C1 segment of cervical spinal cord (tissue), 14 donors: ENCODE measurements at places on chromosomes 4 and X.

- no peak for DNase-seq
These were observed 48.6 kb downstream of the ACOX3 start for GRCh38 chr4:8391972-8392371.

DNA sequence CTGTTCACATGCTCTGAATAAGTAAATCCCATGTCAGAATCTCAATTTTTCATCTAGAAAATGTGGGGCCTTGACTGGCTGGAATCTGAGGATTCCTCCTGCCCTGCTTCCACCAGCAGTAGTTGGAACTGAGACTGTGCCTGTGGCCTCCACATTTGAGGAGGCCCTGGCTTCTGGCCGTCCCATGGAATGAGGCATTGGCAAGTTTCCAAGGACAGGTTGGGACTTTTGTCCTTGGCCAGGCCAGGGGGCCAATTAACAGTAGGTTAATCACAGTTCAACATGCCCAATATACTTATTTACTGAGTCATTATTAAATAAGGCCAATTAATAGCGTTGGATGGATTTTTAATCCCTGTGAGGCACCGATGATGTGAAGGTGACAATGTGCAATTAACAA lies 50.2 kb upstream of the GABRE start:
- no peak for DNase-seq

DNA sequence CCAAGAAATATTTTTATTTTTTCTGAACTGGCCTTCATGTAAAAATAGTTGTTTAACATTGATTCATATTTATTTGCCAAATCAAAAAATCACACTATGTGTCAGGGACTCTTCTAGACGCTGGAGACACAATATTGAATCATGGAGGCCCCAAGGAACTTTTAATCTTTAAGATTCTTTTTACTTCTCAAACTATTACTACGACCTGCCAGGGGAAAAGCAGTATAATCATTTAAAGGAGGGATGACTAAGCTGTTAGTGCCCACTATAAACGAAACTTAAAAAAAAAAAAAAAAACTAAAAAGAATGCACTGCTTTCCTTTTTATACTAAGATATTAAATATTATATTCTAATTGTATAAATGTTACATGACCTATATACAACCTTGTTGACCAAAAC lies 84.7 kb downstream of the PPA2 start:
- no peak for DNase-seq

DNA sequence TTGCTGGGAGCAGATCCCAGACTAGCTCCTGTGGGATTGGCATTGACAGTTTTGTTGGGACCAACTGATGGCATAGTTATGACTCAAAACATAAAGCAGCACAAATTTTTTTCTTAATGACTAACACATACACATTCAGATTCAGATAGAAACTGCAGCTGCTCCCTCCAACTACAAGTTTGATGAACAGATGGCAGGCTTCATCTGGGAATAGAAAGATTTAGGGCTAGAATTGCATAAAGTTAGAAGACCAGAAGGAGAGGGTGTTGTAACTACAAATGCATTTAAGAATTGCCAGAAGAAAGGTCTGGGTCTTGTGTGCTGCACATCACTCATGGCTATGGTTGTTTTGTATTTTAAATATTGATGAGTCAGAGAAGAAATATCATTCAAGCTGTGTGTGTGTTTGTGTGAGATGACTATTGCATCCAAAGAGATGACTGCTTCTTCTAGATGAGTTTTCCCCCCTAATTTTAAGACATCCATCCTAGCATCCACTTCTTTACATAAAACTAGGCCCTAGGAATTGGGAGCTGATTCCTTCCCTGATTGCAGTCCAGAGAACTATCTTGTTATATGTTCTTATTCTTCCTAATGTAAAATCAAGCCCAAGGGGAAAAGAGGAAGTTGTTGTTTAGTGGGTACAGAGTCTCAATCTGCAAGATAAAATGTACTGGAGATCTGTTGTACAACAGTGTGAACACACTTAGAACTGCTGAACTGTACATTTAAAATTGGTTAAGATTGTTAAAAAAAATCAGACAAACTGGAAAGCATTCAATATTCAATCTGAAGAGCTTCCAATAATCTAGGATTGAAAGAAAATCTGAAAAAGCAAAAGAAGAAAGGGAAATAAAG lies 175.1 kb downstream of the PARM1 start:
- DNase-seq, result no peak

DNA sequence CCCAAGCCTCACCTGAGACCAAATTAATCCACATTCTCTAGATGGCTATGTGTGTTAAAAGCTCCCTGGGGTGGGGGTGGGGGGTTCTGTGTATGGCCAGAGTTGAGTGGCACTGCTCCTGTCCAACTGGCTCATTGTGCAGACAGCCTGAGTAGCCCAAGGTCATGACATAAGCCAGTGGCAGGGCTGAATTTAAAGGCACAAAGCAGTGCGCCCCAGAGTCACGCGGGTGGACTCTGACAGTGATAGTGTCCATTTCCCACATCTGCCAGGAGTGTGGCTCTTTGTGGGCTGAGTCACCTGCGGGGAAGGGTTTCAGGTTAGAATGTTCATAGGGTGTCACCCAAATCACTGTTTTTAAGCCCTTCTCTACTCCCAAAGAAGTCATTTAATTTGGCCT lies 45.4 kb downstream of the SCD5 start:
- no peak for DNase-seq

DNA sequence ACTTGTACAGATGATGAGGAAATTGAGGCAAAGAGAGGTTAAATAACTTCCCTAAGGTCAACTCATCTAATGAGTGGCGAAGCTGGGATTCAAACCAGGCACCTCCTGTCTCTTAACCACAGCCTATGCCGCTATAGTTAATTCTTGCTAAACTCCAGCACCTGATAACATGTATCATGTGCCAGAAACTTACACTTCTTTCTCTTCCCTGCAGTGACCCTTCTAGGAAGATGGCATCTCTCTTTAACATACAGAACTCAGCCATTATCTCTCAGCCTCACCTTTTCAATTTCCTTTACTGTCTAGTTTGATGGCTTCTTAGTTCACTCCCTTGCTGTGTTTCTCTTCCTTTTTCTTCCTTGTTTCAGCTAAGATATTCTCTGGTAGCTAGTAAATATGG lies 2.5 kb downstream of the VBP1 start:
- DNase-seq, result no peak

- no peak for DNase-seq
These were observed 21.3 kb downstream of the RPGR start for GRCh38 chrX:38305971-38306370.

DNA sequence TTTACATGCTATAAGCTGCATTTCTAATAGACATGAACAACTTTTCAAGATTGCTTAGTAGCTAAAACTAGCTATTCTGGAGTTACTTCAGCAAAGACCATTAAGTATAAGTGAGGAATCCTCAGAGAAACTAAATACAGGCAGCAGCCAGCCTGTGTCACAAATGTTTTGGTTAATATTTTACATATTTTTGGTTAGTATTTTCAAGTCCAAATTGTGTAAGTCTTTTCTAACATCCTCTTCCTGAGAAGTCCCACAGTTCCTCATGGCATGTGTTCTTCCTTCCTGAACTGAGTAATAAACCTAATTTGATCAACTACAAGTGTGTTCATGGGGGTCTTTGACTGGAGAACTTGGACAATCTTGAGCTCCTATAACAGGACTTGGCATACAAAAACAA lies 42.4 kb upstream of the MCF2 start:
- DNase-seq, result no peak

DNA sequence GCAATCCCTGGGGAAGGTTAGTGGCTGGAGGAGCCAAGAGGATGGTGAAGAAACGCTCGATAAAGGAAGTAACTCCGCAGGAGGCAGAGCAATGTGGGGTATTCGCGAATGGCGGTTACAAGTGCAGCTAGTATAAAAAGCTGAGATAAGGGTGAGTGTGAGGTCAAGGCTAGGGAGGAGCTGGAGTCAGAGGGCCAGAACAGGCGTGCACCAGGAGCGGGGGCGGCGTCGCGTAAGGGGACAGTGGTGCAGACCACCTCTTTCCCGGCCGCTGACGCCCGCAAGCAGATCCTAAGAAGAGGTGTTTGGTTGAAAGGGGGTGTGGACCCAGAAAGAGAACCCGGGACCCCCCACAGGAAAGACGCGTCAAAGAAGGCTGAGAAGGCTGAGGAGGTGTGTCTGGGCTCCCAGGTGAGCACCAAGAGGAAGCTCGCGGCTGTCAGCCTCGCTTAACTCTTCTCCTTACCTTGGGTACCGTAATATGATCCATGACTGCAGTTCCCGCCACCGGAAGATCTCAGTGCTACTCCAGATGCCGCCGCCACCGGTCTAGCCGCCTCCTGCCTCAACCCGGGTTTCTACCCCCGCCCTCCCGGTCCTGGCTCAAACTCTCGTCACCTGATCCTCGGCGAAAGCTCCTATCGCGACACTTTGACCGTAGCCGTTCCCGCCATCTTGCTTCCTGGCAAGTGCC lies at the start of gene MTMR8:
TSS of gene MTMR8 (minus strand) at position 579 of the 694 bp plus-strand sequence. CDS start at position 490, 89 bp downstream.
- DNase-seq, result peak; percentile 28

DNA sequence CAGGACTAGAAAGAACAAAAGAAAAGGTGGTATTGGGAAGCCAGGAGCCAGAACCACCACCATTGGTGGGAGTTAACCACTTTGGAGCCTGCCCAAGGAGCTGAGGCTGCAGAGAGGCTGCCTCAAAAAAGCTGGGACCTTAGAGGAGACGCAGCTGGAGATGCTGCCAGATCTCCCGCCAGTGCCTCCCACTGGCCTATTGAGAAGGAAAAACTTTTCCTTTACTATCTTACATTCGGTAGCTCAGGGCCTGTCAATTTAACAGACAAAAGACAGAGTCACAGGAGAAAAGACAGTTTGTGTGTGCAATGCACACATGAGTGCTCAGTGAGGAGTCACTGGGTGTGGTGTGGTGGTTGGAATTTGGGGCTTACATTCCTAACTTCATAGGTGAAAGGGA lies 52.4 kb upstream of the HPSE start:
- no peak for DNase-seq

DNA sequence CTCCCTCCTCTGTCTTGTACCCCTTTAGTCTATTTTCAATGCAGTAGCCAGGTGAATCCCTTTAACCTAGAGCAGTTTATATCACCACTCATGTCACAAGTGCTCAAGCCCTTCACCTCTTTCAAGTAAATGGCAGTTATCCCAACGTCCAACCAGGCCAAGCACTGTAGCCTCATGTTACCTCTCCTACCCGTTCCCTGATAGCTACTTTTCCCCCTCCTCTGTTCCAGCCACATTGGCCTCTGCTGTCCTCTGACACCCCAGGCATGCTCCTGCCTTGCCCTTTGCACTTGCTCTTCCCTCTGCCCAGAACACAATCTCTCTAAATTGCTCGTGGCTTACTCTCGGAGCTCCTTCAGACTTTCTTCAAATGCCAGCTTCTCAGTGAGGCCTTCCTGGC lies 15.2 kb downstream of the GUCY1B1 start:
- no peak for DNase-seq

DNA sequence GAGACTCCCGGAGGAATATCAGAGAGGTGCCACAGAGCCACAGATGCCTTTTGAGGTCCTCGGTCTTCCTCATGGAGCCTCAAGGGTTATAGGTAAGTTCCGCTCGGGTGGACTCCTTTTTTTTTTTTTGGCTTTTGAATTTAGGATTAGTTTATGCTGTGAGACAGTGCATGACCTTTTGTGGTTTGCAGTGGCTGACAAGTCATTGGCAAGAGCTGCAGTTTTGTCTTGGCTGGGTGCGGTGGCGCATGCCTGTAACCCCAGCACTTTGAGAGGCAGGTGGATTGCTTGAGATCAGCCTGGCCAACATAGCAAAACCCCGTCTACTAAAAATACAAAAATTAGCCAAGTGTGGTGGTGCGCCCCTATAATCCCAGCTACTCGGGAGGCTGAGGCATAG lies 4.5 kb upstream of the GRSF1 start:
- no peak for DNase-seq

DNA sequence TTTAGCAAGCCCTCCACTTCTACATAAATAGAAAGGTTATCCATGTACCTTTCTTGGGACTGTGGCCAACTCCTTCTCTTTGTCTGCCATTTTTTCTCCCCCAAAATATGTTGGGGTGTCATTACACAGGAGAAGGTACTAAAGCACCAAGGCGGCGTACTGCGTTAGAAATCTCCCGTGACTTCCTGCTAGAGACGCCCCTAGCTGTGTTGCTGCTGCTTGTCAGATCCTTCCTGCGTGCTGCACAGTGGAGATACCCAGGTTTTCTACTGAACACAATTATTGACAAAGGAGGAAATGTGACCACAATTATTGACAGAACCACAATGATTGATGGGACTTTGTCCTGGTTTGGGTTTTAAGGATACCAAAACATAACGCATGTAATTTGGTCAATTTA lies 97.7 kb downstream of the EFHC2 start:
- DNase-seq, result no peak

DNA sequence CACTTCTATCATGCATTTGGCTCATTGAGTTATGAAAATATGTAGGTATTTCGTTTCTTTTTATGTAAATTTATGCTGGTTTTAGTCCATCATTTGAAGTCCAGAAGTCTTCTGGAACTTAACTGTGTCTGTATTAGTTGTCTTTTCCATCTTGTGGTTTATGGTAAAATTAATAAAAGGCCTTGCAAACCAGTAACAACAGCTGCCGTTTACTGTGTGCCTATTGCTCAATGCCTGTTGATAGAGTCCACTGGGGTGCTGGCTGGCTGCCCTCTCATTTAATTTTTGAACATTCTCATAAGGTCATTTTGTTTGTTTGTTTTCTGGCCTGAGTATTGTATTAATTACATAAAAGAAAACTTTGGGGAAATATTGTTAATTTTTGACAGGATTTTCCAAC lies 98.0 kb downstream of the NAA11 start:
- no peak for DNase-seq

DNA sequence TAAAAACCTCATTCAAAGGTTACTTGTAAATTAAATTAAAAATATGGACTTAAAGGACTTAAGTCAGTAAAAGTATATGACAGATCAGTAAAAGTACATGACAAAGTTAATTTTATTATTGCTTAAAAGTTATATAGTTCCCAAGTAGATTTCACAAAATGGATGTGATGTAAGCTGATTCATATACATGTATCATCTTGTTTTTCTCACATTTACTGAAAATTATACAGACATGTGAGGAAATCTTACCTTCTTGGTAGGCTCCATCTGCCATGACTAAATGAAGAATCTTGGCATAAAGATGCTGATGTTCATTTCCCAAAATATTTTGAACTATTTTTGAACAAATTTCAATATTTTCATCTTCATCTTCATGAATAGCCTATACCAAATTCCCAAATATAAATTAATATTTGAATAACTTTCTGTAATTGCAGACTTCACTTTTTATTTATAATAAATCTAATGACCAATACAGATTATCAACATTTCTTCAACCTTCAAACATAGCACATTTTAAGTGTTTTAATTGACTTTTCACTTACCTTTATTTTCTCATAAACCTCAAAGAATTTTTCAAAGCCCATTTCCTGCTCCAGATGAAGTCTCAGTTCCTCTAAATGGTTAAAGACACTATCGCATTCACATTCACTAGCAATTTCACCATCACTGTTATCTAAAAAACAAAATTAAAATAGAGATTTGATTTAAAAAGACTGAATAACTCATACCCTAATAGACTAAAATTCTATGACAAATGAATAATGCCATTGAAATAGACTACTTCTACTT lies 129.4 kb upstream of the SH3RF1 start:
- DNase-seq, result no peak

- no peak for DNase-seq
These were observed 10.3 kb downstream of the PHKA2 start for GRCh38 chrX:18973527-18974192.

- DNase-seq, result peak; percentile 26
These were observed 132.3 kb downstream of the CBR4 start for GRCh38 chr4:168877511-168878491.

- no peak for DNase-seq
These were observed 29.0 kb downstream of the VCX3A start for GRCh38 chrX:6505960-6506359.
